Activated naive CD8-positive, alpha-beta T cell treated with anti-CD3 and anti-CD28 coated beads for 36 hours (primary cell): ENCODE measurements at places on chromosomes 7 and 10. TPM values are rescaled to one million over a fixed set of nuclear protein-coding genes. Genes with fewer than 3 reads are reported as not detected.

DNA sequence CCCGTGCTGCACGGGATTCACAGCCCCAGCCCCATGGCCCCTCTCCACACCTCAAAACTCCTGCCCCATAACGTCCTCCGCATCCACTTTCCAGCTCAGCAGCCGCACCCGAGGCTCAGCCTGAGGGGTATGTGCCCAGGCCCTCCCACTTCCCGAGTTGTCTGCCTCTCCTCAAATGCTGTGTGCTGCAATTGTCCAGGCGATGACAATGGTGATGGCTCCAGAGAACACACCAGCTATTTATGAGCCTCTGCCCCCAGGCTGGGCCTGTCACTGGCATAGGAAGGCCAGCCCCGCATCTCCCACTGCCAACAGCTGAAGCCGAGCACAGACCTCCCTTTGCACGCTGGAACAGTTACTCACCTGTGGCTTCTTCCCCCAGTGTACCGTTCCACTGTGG, 2.4 kb upstream of the LDB3 start:
- DNase-seq: no peak

- DNase-seq: no peak
Measured at GRCh38 chr7:119783799-119784198, 489.2 kb upstream of the KCND2 start.

The CAV2 gene
- total RNA-seq: not detected

The ZNF488 gene
- 0.50 TPM for total RNA-seq
